ENCODE measurements at places on chromosomes 12 and 14. TPM values are rescaled to one million over a fixed set of nuclear protein-coding genes. Genes with fewer than 3 reads are reported as not detected.

DNA sequence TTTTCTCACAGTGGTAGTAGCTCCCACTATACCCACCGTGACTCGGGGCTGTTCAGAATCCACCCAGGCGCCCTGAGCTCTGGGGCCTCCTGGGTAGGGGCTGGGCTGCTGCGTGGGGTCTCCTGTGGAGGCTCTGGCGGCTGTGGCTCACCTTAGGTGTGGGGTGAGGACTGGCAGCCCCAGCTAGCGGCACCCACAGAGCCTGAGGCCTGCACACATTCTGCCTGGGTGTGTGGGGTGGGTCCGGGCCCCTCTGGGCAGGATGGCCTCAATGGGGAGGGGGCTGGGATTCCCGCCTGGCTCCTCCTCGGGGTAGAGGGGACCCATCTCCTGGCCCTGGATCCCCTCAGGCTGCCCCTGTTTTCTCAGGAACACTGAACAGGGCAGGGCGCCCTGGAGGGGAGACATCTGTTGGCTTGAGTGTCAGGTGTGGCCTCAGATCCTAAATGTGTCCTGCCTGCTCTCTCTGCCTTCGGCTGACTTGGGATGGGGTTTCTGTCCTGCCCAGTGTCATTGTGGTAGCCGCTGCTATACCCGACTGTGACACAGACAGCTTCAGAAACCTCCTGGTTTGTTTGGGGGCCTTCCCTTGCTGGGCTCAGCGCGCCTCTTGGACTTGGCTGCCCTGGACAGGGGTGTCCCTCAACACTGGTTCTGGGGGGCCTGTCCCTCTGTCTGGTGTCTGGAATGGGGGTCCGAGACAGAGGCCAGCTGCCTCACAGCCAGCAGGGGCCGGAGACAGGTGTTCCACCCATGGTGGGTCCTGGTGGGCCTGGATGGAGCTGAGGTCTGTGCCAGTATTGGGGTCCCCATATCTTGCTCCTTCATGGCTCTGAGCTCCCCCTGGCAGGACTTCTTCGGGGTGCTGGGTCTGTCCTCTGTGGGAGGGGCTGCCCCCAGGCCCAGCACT is 354.9 kb downstream of the TMEM121 start:
- DNase-seq, result no peak

- DNase-seq, result no peak
Observed at GRCh38 chr12:116018282-116018681, 259.2 kb downstream of the MED13L start.

DNA sequence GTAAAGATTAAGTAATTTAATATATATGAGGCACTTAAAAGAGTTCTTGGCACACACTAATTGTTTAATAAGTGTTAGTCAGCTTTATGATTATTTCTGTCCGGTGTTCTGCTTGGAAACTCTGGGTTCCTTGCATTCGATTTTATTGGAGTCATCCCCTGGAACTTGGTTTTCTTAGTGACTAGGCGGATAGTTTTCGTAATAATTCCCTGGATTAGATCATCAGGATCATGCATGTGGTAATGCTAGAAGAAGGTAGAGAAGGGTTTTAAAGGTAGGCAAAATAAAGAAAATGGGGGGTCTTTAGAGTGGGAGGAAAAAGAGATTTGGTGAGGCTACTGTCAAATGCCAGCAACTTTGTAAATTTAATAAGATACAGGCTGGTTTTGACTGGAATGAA is 88.4 kb downstream of the MYF5 start:
- no peak for DNase-seq

DNA sequence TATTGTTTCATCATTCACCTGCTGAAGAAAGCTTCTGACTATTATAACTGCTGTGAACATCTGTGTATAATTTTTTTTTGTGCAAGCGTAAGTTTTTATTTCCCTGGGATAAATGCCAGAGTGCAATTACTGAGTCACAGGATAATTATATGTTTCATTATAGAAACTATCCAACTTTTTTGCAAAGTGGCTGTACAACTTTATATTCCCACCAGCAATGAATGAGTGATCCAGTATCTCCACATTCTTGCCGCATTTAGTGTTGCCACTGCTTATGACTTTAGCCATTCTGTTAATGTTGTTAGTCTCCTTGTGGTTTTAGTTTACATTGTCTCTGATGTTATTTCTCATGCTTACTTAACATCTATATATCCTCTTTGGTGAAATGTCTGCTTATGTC is 88.1 kb upstream of the CCDC175 start:
- no peak for DNase-seq

- DNase-seq, result no peak
Observed at GRCh38 chr12:807041-807735, 54.8 kb downstream of the WNK1 start.

GRCh38 chr14:21804981-21805380 is 131.4 kb upstream of the OR4E1 start:
- no peak for DNase-seq

The KRT5 gene
- 0.18 TPM for total RNA-seq
